ENCODE measurements at places on chromosomes 13 and 19. TPM values are rescaled to one million over a fixed set of nuclear protein-coding genes. Genes with fewer than 3 reads are reported as not detected.

Gene DACH1
- 12.2 TPM for total RNA-seq

Gene ICAM4
- total RNA-seq: 1.7 TPM

Gene FXYD1
- total RNA-seq: not detected

GRCh38 chr13:28607187-28607955 lies 51.6 kb upstream of the POMP start:
- DNase-seq: no peak

GRCh38 chr13:107447591-107447990 lies 767.7 kb downstream of the LIG4 start:
- no peak for DNase-seq

All from SJCRH30 (cell line).